ENCODE measurements at places on chromosomes 11 and 22.
A peak's percentile ranks its signal among the peaks of the same experiment; 100 is the strongest.

GRCh38 chr22:17239156-17239701 lies 20.0 kb upstream of the ADA2 start:
- DNase-seq, result no peak

GRCh38 chr22:45166932-45167331 lies 3.2 kb downstream of the NUP50 start:
- DNase-seq, result no peak

DNA sequence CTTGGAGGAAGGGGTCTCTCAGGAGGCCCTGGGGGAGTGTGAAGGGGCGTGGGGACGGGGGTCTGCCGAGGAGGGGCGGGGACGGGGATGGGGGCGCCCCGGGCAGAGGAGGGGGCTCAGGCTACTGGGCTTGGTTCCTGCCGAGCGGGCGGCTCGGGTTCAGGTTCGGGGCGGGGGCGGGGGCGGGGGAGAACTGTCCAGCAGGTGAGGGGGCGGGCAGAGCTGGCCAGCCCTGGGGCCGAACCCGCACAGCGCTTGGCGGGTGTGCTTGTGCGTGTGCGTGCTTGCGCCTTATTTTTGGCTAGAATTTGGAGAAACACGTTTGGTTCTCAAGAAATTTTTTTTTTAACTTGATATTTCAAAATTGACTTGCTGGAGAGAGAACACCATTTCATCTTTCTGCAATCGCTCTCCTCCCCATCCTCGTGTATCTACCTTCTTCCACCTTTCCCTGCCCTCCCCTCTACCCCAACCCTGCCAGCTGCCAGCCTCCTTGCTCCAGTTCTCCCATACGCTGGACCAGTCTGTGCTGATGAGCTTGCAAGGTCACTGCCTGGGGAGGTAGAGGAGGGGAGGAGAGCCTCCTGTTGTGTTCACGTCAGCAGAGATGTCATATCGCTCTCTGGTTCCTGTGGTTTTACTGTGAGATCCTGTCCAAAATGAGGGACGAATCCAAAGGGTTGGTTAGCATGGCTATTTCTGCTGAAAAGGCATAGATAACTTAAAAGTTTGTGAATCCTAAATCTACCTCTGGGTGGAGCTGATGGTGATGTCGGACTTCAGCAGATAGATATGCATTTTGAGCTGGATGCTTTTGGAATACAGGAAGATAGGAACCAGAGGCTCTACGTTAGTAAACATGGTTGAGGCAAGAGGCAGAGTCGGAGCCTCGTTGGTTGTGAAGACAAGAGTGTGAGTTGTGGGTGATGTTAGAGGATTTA lies 668 bp downstream of the MADD start:
- DNase-seq, result peak; percentile 52

DNA sequence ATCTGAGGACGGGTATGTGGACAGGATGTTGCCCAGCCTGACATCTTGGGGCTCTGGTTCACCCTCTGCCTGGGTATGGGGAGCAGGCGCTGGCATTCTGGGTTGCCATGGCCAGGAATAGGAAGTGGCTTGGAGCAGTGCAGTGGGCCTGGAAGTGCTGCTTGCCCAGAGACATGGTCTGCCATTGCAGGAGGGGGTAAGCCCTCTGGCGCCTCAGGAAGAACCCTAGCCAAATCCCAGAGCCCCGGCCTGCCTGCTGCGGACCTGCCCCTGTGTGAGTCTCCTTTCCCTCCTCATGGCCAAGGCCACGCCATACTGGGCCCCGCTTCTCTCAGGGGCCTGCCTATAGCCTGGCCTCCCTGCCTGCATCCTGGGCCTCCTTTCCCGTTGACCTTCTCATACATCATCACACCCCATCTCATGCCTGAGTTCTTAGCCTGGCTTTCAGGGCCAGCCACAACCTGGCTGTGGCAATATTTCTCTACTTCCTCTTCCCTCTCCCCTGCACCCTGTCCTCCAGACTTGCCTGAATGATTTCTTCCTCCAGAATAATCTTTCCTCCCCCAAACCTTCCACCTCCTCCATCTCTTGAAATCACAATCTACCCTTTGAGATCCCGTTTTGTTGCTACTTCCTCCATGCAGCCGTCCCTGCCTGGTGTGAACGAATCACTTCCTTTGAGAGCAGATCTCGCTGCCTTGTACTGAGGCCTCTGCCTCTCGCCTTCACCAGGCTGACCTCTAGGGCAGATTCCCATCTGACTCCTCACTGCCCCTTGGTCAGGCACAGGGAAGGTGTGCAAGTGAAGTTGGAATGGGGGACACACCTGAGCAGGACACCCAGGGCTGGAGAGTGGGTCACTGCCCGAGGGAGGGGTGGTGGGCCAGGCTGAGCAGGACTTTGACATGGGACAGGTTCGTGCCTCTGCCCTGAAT lies 5.2 kb downstream of the CAPN5 start:
- no peak for DNase-seq

- DNase-seq, result no peak
Measured at GRCh38 chr22:38298312-38299005, 18.8 kb downstream of the CSNK1E start.

DNA sequence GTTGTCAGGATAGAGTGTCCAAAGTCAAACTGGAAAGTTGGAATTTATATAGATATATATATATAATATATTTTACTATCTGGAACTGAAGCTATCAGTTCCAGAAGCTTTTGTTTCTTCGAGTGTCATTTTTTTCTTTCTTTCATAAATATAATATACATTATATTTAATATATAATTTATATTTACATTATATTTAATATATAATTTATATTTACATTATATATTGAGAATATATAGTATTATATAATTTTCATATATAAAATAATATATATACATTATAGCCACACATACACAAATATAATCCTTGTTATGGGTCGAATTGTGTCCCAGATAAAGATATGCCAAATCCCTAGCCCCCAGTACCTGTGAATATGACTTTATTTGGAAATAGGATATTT lies 842.3 kb upstream of the LRRC4C start:
- DNase-seq, result no peak

DNA sequence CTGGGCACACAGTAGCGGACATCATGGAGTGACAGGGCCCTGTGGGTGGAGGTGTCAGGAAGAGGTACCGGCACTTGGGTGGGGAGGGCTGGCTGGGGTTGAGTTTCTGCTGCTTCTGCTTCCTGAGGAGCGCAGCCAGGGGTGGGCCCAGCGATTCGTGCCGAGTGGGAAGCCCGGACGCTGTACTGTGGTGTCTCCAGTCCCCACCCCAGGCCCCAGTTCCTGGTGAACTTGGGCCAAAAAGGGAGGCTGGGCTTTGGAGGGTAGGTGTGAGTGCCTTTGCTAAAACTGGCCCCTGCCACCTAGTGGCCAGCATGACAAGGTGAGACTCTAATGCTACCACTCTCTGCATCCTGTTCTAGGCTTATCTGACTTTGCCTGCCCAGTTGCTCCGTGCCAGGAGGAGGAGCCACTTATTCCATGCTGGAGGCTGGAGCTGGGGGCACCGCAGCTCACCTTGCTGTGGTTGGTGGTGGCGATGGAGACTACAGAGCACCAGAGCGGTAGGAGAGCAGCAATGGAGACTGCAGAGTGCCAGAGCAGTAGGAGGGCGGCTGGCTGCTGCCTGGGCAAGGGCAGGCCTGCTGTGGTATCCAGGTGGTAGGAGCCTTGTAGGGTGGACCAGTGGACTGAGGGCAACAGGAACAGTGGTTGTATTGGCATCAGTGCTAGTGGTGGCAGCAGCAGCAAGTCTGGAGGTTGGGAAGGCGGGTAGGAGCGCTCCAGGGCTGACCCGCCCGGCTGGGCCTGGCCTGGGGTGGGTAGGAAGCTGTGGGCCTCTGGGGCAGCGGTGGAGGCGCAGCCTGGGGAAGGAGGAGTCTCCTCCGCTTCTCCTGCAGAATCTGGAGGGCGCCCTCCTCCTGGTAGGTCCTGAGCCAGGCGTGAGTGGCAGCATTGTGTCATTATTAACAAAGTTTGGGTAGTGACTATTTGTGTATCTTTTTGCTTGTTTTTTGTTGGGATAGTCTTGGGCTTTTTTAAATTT lies 2.2 kb upstream of the RFPL2 start:
- peak; percentile 58 for DNase-seq

DNA sequence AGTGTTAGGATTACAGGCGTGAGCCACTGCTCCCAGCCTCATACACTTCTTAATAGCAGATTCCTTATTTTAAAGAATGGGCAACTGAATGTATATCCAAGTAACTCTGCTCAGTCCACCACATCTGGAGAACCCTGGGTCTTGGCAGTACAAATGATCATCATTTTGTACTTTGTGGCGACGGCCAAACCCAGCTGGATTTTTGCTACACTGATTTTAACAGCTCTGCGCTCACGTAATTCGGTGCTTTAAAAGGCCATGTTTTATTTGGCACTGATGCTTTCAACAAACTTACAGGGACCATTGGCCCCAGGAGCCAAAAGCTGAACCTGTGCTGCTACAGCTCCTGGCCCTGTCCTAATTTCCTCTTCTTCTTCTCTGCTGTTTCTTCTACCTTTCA lies 60.8 kb upstream of the PDE3B start:
- no peak for DNase-seq

- DNase-seq, result no peak
Measured at GRCh38 chr11:105226091-105226490, 86.5 kb upstream of the CARD18 start.

Measured in SW480 (cell line).